ENCODE measurements at places on chromosomes 7 and 10. TPM values are rescaled to one million over a fixed set of nuclear protein-coding genes. Genes with fewer than 3 reads are reported as not detected.

Gene LAMB1
- total RNA-seq = 198 TPM

Gene EN2
- not detected for total RNA-seq

Gene DPP6
- total RNA-seq = not detected

DNA sequence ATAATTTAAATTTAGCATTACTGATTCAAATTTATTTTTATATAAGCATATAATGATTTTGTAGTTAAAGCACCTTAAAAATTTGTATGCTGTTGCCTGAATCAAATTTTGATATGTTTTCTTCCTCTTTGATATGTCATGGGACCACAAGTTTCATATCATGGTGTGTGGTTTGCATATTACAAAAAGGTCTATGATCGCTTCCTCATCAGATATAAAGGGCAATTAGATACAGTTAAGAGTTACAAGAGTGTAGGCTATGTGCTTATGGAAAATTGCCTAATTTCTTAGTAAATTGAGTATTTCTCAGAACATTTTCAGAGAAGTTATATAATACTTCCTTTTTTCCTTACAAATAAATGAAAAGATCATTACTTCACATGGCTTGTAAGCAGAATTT is 22.2 kb downstream of the MRC1 start:
- DNase-seq = no peak

- DNase-seq = no peak
Measured at GRCh38 chr7:47451851-47452205, 130.1 kb downstream of the TNS3 start.

GRCh38 chr7:46902463-46902862 is 679.4 kb downstream of the TNS3 start:
- no peak for DNase-seq

DNA sequence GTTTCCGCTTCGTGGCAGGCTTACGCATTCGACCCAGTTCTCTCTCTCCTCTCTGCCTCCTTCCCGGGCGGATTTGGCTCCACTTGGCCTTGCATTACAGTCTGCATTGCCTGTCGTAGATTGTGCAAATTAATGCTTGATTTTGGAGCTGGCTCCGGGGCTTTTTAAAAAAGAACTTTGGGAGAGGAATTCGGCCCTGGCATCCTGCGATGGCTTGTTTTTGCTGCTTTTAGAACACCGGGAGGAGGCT is 767 bp downstream of the EIF4EBP2 start:
- DNase-seq = no peak

Data from ascending aorta (tissue), 2 donors.